ENCODE measurements at places on chromosomes 4 and X.
A peak's percentile ranks its signal among the peaks of the same experiment; 100 is the strongest.

DNA sequence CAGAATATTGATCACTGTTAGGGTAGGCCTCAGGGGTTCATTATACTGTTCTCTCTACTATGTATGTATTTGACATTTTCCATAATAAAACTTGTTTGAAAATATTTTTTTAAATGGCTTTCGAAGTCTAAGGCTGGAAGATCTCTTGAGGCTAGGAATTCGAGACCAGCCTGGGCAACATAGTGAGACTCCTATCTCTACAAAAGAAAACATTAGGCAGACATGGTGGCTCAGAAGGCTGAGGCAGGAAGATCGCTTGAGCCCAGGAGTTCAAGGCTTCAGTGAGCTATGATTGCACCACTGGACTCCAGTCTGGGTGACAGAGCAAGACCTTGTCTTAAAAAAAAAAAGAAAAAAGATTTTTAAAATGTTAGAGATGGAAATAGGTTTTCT, 15.5 kb upstream of the TBC1D14 start:
- DNase-seq = no peak

DNA sequence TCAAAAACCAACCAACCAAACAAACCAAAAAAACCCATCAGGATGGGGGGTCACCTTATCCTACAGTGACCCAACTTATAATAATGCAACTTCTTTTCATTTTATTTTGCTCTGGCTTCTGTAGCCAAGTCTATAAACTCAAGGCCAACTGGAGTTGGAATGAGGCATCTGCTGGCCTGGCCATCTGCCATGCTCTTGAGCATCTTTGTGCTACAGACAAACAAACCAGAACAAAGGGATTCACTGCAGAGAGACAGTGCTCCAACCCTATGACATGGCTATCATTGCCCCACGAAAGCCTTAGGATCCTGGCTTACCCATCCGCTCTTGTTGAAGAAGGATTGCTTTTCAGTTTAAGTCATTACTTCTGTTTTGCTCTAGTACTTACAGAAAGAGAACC, 49.2 kb upstream of the SCRG1 start:
- DNase-seq = no peak

- DNase-seq = no peak
Observed at GRCh38 chrX:3403748-3404147, 57.3 kb upstream of the MXRA5 start.

- no peak for DNase-seq
Observed at GRCh38 chrX:3748052-3748559, 34.7 kb upstream of the PRKX start.

DNA sequence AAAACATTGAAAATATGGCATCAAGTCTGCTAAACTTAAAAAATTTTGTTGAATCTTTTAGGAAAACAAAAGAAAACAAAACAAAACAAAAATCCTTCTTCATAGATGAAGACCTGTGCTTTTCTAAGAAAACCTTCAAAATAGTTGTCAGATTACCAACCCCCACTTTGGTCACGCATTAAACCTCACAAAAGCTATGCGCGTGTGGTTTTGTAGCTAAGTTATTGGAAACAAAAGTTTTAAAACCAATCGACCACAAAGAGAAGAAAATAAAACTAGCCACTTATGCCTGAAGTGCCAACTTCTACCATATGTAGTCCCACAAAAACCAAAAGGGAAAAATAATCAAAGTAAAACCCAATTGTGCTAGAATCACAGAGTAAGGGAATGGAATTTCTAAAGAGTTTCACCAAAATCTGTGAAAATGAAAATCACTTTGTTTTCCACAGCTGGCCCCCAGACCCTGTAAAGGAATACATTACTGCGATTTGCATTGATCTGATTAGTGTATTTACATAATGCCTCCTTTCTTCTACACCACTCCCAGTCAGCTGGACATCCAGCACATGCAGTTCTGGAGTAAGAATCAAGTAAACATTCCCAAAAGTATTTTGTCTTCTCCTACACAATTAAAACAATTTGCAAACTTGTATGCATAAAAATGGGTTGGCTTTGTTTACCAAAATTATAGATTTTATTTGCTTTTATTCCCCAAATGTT, 330.1 kb upstream of the DKK2 start:
- no peak for DNase-seq

DNA sequence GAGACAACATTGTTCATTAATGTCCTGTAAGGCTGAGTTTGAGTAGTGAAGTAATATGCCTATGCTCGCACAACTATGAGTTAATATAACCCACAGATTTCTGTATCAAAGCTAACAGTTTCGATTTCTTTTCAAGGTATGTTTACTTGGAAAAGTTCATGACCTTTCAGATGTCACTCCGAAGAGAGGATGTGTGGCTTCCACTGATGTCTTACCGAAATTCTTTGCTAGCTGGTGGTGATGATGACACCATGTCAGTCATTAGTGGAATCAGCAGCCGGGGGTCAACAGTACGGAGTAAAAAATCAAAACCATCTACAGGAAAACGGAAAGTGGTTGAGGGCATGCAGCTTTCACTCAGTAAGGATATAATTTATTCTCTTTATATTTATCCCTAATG, 124.9 kb downstream of the STAG2 start:
- peak; percentile 5 for DNase-seq

GRCh38 chr4:150318527-150318926, 240.3 kb downstream of the DCLK2 start:
- DNase-seq = no peak

- DNase-seq = no peak
Observed at GRCh38 chrX:130165181-130165702, 399 bp downstream of the AIFM1 start.

DNA sequence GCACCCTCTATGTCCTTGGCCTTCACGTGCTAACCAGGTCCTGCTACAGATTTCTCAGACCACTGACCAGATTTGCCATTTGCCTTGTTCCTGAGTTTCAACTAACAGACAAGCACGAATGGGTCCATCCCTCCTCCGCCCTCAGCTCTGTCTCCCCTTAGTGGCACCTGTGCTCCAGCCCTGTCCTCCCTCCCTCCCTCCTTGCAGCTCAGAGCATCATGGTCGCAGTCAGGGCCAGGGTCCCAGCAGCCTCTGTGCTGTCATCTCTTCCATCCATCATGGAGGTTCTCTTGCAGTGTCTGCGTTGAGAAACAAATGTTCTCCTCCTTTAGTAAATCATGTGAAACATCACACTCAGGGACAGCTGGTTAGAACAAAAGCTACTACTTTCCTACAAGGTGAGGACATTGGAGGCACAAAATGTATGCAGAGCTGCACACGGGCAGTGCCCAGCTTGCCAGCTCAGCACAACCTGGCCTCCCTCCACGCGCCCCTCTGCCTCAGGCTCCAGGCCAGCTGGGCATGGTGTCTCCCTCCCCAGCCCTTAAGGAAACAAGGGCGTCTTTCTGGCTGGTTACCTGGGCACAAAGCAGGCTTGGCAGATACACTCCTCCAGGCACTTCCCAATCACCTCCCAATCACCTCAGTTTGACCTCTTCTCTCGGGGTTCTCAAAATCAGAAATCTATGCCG, 79.5 kb upstream of the ATP6AP2 start:
- no peak for DNase-seq

GRCh38 chr4:167397586-167397985, 163.3 kb upstream of the SPOCK3 start:
- no peak for DNase-seq

GRCh38 chr4:15215109-15215508, 212.7 kb upstream of the C1QTNF7 start:
- no peak for DNase-seq

DNA sequence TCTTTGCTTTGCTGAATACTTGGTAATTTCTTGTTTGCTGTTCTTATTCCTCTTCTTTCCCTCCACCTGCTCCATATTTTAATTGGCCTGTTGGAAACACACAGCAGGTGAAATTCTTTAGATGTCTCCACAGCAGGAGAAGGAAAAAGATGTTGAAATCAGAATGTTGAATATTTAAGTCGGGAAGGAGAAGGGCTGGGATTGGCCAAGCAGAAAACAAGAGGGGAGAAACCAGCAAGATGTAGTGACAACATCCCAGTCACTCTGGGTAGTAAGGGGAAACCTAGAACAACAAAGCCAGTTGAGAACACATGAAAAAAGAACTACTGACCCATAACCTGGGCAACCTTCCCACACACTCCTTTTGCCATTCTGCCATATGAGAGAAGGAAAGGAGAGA, 37.3 kb upstream of the STAG2 start:
- no peak for DNase-seq

- no peak for DNase-seq
Observed at GRCh38 chr4:122968227-122968812, 45.9 kb upstream of the NUDT6 start.

DNA sequence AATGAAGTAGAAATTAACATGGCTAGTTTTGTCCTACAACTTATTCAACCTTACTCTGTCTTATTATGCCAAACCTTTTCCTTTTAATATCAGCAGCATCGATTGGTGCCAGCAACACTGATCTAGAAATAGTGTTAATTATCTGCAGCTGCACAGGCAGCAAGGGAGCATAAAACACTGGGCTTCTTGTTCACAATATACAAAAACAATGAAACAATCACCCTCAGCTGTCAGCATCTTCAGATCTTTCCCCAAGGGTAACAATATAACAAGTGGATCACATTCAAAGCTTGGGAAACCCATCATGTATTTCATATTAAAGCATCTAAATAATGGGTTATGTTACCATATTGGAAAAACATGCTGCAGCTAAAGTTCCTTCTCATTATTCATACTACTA, 238.1 kb downstream of the SPOCK3 start:
- no peak for DNase-seq

GRCh38 chr4:61312526-61312925, 112.4 kb downstream of the ADGRL3 start:
- DNase-seq = no peak

DNA sequence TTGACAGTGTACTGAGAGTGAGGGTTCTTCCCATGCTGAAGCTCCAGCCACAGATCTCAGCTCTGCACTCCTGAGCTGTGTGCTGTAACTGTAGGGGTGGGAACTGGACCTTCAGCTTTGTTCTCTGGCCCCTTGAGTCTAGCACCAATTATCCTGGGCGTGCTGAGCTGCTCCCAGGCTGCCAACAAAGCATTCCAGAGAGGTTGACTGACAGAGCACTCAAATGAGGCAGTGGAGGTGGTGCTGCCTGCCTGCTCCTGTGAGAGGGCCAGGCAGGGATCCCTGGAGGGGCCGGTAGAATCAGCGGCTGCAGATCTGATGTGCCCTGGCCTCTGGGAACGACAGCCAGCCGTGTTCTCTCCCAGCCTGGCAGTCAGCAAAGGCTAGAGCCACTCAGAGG, 375.7 kb upstream of the AADAT start:
- DNase-seq = no peak

DNA sequence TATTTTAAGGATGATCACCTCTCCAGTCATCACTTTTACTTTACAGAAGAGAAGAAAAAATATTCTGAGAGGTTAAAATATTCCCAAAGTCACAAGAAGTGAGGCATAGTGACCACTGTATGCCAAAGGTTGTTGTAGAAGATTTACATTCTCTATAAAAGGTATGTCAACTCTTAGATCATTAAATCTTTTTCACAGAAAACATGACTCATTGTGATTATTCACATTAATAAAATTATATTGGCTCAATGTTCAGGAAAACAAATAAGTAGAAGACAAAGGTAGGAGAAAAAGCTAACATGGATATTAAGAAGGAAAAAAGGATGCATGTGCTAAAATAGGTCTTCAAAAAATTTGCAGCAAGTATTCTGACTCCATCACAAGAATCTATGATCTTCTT, 82.0 kb downstream of the ADAMTS3 start:
- DNase-seq = no peak

Data from T-helper 17 cell (primary cell).